SJCRH30 (cell line): ENCODE measurements at places on chromosomes 1 and 21. TPM values are rescaled to one million over a fixed set of nuclear protein-coding genes. Genes with fewer than 3 reads are reported as not detected.

Gene SERINC2
- 14.2 and 17.1 TPM in 2 replicates for total RNA-seq

Gene HSPG2
- 82.3 and 84.0 TPM in 2 replicates for total RNA-seq

Gene JAM2
- total RNA-seq = 15.3 and 17.6 TPM in 2 replicates

Gene WNT9A
- 0.79 and 1.1 TPM in 2 replicates for total RNA-seq
